ENCODE measurements at places on chromosomes 3 and 15. TPM values are rescaled to one million over a fixed set of nuclear protein-coding genes. Genes with fewer than 3 reads are reported as not detected.

The CGNL1 gene
- total RNA-seq = 1.4 TPM

The CALML4 gene
- total RNA-seq = 3.8 TPM

The GOLGA6D gene
- total RNA-seq = under 0.01 TPM

The PTPRG gene
- total RNA-seq = 34.7 TPM

The C3orf49 gene
- total RNA-seq = not detected

The PRTG gene
- total RNA-seq = under 0.01 TPM

The NAALADL2 gene
- 0.34 TPM for total RNA-seq

The GOLGA8G gene
- 0.07 TPM for total RNA-seq

The TBCCD1 gene
- total RNA-seq = 15.1 TPM

The ZNF80 gene
- total RNA-seq = not detected

The AP3B2 gene
- under 0.01 TPM for total RNA-seq

The ANKRD63 gene
- not detected for total RNA-seq

The PPARG gene
- total RNA-seq = 18.7 TPM

The C15orf62 gene
- total RNA-seq = 1.7 TPM

The DNASE1L3 gene
- total RNA-seq = 11.7 TPM
